ENCODE measurements at places on chromosomes 16 and 17.
A peak's percentile ranks its signal among the peaks of the same experiment; 100 is the strongest.

GRCh38 chr16:66604376-66605176 is at the start of gene CMTM3:
Gene CMTM3 (plus strand): TSS chr16:66604704. CDS start chr16:66604806, 102 bp downstream.
- peak; percentile 39 for DNase-seq

DNA sequence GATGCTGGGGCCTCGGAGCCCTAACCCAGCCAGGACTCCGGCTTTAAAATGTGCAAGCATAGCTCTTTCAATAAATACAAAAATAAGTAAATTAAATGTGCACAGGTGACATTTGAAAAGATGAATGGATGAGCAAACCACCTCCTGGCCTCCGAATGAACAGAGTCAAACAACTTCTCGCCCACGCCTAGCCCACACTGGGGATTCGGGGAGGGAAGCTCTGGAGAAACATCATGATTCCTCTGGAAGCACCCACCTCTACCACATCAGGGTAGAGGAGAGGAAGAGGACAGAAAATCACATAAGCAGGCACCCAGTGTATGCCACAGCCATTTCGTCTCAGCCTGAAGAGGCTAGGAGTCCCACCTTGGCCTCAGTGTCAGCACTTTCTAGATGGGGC is 105.8 kb downstream of the SDK2 start:
- DNase-seq = no peak

DNA sequence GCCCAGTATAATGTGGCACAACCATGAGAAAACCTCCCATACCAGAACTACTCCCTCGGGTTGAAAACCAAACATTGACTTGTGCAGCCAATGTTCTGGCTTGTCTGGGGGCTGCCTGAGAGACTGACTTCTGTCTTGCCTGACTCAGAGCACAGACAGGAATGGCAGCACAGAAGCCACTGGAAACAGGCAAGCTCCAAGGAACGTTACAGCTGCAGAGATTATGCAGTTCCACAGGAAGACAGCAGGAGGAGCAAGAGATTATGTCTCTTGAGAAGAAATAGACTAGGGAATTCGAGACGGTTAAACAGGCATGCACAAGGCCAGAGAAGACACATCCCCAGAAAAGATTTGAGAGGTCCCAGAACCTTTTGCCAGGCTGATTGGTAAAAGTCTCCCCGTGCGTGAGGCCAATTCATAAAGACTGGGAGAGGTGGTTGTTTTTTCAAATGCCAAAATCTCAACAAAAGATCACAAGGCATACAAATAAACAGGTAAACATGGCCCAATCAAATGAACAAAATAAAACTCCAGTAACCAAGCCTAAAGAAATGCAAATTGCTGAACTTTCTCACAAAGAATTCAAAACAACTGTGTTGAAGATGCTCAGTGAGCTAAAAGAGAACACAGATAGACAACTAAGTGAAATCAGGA is 90.6 kb upstream of the CDH5 start:
- DNase-seq = no peak

GRCh38 chr17:1089915-1090314 is 89.9 kb downstream of the ABR start:
- DNase-seq = no peak

GRCh38 chr17:46831573-46832330 is 13.3 kb upstream of the WNT3 start:
- DNase-seq = no peak

- no peak for DNase-seq
Measured at GRCh38 chr16:31181102-31181830, 1.3 kb downstream of the FUS start.

- no peak for DNase-seq
Measured at GRCh38 chr17:72426948-72427760, 306.3 kb downstream of the SOX9 start.

- DNase-seq = no peak
Measured at GRCh38 chr16:66376577-66377305, 10.2 kb downstream of the CDH5 start.
